ENCODE measurements at places on chromosomes 7 and 10.

GRCh38 chr10:44513591-44513990 is 128.7 kb upstream of the CXCL12 start:
- no peak for DNase-seq

DNA sequence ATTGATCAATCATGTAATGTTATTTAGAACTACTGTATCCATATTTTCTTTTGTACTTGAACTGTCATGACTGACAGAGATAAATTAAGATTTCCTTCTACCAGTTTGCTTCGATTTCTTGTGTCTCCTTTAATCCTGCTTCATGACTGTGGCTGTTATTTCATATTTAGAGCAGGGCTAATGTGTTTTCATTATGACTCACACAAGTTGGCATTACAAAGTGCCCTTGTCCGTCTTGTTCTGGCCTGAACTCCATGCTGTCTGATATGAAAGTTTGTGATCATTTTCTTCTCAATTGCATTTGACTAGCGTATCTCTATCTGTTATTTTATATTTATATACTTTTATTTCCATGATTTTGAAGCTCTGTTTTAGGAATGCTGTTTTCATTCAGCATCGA is 344.1 kb upstream of the PRKCQ start:
- no peak for DNase-seq

GRCh38 chr7:38992203-38992602 is 14.5 kb downstream of the POU6F2 start:
- DNase-seq = no peak

- no peak for DNase-seq
These were observed 239.0 kb downstream of the SFMBT2 start for GRCh38 chr10:7171825-7172224.

GRCh38 chr10:72335394-72336258 is 19.1 kb downstream of the DNAJB12 start:
- DNase-seq = no peak

GRCh38 chr10:89214566-89215165 is 7.5 kb upstream of the CH25H start:
- no peak for DNase-seq

DNA sequence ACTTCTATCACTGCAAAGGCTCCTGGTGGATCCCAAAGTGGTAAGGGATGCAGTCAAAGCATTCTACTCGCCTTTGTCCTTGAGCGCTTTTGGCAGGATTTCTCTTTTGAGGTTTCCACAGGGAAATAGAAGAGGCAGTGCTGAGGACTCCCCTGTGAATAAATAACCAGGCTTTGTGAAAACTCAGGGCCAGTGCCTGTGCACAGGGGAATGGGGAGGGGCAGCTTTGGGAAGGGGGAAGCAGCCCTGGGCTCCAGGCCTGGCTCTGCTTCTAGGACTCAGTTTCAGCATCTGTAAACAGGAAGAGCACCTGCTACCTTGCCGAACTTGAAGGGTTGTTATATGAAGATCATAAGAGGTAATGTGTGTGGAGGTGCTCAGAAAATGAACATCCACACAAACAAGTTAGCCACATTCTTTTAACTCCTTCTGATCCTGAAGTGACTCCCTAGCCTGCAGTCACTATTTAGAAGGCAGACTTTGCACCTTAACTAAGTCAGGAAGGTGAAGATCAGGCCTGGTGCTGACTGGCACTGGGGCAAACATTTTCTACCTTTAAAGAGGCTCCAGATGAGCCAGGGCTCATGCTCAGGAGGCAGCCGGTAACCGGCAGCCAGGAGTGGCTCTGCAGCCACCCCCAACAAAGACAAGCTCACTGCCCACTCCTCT is 22.5 kb upstream of the MMP21 start:
- no peak for DNase-seq

DNA sequence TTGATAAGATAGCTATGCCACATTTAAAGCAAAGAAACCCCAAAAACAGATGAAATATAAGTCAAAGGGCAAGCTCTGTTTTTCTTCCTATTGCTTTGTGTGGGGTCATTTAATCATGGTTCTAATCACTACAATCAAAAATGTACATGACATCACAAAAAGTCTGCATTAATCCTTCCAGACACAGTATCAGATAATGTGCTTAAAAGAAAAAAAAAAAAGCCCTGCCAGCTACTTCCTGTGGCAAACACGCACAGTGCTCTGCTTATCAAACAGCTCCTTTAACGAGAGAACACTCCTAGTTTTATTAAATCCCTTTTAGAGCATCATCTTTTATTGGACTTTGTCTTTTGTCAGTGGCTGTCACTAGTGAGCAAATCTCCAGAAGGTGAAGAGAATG is 1005.8 kb downstream of the GATA3 start:
- DNase-seq = no peak

DNA sequence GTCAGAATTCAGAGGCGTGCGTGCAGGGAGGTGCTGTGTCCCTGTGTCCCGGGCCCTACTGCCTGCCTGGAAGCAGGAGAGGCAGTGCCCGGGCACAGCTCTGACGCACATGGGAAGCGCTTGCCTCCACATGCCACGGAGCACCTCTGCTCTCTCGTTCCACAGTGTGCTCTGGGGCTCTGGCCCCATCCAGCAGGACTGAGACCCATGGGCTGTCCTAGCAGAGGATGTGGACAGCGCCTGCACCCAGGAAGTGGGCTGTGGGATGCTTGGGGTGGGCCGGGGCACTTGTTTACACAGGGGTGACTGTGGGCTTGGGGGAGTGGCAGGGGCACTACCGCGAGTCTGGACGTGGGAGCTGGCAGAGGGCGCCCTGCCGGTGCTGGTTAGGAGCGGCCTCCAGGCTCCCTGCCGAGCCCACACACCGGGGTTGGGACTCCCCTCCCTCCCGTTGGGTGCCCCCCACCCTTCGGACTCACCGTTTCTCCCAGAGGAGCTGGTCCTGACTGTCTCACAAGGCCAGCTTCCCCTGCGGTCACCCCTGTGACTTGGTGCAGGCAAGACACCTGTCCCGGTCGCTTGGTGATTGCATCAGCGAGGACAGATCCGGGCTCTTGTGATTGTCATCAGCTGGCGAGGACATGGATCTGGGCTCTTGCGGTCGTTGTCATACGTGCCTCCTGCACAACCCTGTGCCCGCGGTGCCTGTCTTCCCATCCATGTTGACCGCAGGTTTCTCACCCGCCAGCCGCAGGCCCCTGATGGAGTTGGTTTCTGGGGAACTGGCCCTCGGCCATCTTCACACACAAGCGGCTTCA is 83.1 kb downstream of the NKX6-2 start:
- DNase-seq = no peak

- no peak for DNase-seq
These were observed 17.7 kb downstream of the CLIP2 start for GRCh38 chr7:74306730-74307469.

DNA sequence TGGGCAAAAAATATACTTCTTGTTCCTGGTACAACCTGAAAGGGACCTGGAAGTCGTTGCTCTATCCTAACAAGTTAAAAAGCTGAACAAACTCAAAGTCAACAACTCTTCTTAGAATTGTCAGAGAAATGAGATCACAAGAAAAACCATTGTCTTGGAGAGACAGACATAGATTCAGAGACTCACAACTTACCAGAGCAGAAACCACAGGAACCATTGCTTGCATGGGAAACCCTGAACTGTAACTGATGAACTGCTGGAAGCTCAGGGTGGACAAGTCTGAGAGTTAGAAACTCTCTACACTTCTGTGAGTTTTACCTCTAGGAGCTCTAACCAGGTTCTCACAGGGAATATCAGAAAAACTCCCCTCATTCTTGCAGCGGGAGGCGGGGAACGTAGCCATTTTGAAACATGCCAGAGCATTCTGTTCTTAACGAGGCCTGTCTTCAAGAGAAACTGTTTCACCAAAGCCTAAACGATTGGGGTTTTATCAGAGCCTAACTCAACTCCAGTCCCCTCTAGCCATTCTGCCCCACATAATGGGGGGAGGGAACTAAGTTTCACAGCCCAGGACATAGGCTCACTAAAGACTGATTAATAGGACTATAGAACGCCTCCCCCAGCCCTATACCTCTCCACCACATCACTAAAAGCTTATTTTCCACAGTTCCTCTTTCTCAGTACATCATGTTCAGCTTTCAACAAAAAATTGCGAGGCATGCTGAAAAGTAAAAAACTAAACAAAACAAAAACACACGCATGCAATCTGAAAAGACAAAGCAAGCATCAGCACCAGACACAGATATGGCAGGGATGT is 12.0 kb upstream of the GSDME start:
- no peak for DNase-seq

DNA sequence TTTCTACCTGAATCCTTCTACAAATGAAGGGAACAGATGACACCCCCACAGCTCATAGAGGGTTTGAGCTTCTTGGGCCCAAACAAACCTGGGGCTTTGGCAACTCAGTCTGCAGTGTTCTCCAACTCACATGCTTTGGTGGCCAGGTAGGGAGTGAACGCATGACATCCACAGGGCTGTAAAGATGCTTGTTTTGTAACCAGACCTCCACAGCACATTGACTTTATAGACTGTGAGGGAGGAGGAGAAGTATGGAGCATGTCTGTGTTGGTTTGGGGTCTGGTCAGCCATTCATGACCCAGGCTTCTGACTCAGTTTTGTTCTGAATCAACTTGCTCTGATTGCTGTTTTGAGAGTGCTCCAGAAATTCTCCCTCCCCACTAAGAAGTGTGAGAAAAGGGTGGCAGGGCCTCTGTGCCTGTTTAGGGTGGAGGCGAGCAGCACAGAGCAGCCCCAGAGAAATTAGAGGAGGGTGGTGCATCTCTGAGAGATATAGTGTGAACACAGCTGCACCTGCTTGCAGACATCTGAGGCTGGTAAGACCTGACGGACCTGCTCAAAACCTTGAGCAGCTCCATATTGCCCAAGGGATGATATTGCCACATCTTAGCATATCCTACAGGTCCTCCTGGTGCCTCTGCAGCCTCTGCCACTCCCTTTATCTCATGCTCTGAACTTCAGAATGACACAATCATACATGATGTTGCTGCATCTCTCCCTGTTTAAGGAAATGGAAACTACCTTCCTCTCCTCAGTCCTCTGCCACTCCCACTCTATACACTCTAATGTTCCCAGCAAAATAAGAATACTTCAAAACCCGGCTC is 287.7 kb downstream of the ABCA13 start:
- DNase-seq = no peak

- no peak for DNase-seq
These were observed 2.8 kb upstream of the REPIN1 start for GRCh38 chr7:150365673-150366398.

DNA sequence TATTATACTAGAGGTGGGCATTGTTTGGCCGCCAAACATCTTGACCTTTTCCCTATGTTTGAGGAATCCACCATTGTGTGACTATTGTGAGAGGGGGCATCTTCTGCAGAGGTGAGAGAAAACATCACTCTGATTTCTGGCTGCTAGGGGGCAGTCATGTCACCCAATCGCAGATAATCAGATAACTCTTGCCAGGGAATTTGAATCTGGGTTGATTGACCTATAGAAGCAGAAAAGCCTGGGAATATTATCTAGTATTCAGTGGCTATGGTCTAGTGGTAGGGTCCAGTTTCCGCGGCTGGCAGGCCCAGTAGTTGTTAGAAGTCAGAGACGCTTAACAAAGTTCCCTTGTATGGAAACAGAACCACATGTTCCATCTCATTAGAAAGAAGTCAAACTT is 808.5 kb downstream of the PHTF2 start:
- no peak for DNase-seq

GRCh38 chr7:137135654-137136350 is 207.7 kb downstream of the PTN start:
- DNase-seq = no peak

DNA sequence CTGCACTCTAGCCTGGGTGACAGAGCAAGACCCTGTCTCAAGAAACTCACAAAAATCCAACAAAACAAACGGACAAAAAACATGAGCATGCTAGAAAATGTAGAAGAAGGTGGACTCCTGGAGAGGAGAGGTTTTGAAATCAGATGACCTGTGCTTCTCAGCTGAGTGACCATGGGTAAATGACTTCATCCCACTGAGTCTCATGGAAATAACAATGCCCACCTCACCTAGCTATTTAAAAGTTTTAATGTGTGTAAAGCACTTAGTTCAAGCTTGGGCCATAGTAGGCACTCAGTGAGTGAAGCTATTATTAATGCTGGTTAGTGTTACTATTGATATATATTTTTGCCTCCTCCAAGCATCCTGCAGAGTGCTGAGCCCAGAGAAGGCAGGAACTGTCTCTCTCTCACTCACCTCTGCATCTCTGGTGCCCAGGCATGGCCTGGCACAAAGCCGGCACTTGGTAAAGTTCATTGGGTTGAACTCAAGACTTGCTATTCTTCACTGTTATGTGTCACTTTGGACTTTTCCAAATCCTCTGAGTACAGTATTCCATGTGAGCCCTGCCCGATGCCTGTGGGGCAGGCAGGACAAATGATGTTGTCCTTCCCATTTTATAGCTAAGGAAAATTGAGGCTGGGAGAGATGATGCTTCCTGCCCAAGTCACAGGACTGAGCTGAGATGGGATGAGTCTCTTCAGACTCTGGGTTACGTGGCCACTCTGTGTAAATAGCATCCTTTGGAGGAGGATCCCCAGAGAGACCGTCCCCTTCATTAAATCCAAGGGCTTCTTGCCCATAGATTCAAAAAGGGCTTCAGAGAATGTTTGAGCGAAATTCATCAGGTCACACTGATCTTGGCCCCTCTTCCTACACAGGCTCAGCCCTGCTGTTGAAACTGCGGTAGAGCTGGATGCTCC is 81.4 kb upstream of the EMX2 start:
- DNase-seq = no peak

DNA sequence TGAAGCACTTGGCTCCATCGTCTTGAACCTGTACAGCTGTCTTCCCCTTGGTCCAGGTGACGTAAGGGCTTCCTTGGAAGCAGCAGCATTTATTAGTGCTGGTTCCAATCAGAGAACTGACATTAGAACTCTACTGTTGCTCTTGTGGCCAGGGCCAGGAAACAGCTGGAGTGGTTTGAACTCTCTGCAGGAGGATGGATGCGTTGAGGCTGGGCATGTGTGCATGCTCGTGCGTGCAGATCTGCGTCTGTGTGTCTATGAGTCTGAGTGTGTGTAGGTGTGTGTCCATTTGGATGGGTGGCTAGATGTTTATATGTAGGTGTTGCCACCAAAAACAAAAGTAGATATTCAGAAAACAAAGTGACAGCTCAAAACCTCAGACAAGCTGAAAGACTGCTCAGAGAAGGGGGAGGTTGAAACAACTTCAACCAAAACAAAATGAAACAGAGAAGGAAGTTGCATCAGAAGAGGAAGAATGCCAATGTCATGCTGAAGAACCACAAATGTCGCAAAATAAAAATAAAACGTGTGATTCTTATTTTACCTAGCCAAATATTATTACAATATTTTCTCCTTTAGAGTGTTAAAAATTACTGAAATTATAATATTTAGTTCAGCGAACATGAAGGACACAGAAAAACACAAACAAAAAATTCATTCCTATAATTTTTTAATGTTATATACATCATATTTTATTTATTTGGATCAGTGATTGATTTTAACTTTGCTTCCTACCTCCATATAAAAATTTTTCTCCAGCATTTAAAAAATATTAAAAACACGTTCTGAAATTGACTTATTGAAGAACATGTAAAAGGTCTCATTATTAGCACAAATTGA is 96.1 kb upstream of the MKLN1 start:
- peak; percentile 2 for DNase-seq
